Ovary (tissue), 10 donors: ENCODE measurements at places on chromosomes 12 and 14. TPM values are rescaled to one million over a fixed set of nuclear protein-coding genes. Genes with fewer than 3 reads are reported as not detected.

Gene NRL
- 2.8 TPM for polyA plus RNA-seq

Gene RNF31
- polyA plus RNA-seq = 36.1 TPM

Gene SALL2
- polyA plus RNA-seq = 25.9 TPM

Gene NRXN3
- polyA plus RNA-seq = 0.30 TPM
